Breast epithelium (tissue), 4 donors: ENCODE measurements at places on chromosomes 3 and 15. TPM values are rescaled to one million over a fixed set of nuclear protein-coding genes. Genes with fewer than 3 reads are reported as not detected.

DNA sequence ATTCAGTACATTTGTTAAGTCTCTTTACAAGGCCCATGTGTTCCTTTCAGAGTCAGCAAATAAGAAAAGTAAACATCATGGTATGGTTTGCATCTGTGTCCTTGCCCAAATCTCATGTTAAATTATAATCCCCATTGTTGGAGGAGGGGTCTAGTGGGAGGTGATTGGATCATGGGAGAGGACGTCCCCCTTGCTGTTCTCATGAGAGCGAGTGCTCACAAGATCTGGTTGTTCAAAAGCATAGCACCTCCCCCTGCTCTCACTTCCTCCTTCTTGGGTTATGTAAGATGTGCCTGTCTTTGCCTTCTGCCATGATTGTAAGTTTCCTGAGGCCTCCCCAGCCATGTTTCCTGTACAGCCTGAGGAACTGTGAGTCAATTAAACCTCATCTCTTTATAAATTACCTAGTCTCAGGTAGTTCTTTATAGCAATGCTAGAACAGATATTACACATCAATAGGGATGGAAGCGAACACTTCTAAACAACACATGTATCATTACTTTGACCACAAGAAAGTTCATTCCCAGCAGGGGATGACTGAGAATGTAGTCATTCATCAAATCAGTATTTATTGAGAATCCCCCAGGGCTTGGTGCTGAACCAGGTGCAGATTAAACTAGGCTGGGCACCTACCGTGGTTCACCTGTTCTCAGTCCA is 4.1 kb downstream of the EFCAB12 start:
- no peak overlapping the region for H3K27ac ChIP-seq
- H3K4me3 ChIP-seq, result no peak overlapping the region
- H3K4me1 ChIP-seq, result no peaks in the 10 kb centered on the region
- no peaks in the 10 kb centered on the region for H3K36me3 ChIP-seq
- no peaks in the 10 kb centered on the region for H3K27me3 ChIP-seq

DNA sequence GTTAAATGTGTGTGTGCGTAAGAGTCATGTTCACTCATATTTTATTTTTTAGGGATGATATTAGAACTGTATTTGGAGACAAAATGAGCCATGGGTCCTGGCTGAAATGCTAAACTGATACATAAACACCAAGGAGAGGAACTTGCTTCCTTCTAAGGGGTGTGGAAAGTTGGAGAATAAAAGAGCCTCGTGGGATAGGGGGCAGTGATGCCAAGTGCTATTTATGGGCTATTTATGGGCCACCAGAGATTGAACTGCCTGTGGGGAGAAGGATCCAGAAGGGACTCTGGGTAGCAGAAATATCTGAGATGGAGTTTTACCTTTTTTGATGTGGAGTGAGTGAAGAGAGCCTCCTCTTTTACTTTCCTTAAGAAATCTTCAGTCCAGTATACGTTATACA is 1.8 kb upstream of the ARNT2 start:
- no peak overlapping the region for H3K4me3 ChIP-seq
- DNase-seq, result no peak
- no peaks in the 10 kb centered on the region for H3K4me1 ChIP-seq
- no peak overlapping the region for H3K27ac ChIP-seq
- H3K36me3 ChIP-seq, result no peaks in the 10 kb centered on the region

Gene NR2E3
- 1.6 TPM for total RNA-seq

- DNase-seq, result no peak
- no peak overlapping the region for H3K27ac ChIP-seq
Observed at GRCh38 chr3:182709306-182709705, 84.0 kb upstream of the ATP11B start.

- no peak overlapping the region for H3K27ac ChIP-seq
- H3K36me3 ChIP-seq, result no peaks in the 10 kb centered on the region
- no peak overlapping the region for H3K4me3 ChIP-seq
- H3K27me3 ChIP-seq, result no peaks in the 10 kb centered on the region
- H3K4me1 ChIP-seq, result no peaks in the 10 kb centered on the region
- no peak for DNase-seq
Observed at GRCh38 chr15:89346516-89347231, 12.1 kb upstream of the POLG start.

DNA sequence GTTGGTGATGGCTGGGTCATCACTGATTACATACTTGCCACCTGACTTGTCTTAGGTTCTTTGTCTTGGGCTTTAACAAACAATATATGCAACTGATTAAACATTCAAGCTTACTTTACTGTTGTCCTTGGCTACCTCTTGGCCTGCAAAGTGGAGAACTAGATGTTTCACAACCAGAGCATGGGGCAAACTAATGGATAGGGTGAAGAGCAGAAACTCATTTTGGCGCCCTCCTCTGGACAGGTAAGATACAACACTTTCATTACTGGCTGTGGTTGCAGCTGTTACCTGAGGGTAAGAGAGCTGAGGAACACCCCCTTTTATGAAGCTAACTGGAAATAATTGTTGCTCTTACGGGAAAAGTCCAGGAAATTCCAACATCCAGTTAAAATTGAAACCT is 262.1 kb downstream of the NAALADL2 start:
- H3K36me3 ChIP-seq, result no peaks in the 10 kb centered on the region
- H3K4me1 ChIP-seq, result no peaks in the 10 kb centered on the region
- no peak overlapping the region for H3K27ac ChIP-seq
- DNase-seq, result no peak
- no peaks in the 10 kb centered on the region for H3K27me3 ChIP-seq

- H3K27ac ChIP-seq, result peak overlapping the region; percentile 30
- no peak for DNase-seq
- no peak overlapping the region for H3K4me3 ChIP-seq
- H3K36me3 ChIP-seq, result no peaks in the 10 kb centered on the region
Observed at GRCh38 chr3:25592510-25592968, 72.2 kb downstream of the TOP2B start.

DNA sequence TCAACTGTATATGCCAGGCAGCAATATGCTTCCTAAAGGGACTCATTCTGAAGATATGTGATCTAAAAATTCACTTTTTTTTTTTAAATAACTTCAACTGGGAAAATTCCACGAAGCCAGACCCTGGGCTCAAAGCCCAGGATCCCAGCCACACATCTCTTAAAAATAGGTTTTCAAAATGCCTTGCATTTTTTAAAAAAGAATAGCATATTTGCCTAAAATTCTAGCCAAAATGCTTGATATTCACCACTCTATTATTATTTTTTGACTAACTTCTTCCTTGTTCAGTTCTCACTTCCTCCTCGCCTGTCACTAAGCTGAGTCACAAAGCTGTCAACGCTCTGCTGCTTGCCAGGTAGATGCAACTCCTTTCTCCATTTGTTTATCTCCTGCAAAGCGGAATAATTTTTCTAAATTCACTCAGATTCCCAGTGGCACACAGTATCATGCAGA is 28.0 kb upstream of the VGLL4 start:
- no peak for DNase-seq
- H3K4me1 ChIP-seq, result no peaks in the 10 kb centered on the region
- H3K27ac ChIP-seq, result peak overlapping the region; percentile 58
- H3K4me3 ChIP-seq, result no peak overlapping the region
- H3K27me3 ChIP-seq, result no peaks in the 10 kb centered on the region
- H3K36me3 ChIP-seq, result no peaks in the 10 kb centered on the region

Gene LRRIQ4
- total RNA-seq, result 0.15 TPM

DNA sequence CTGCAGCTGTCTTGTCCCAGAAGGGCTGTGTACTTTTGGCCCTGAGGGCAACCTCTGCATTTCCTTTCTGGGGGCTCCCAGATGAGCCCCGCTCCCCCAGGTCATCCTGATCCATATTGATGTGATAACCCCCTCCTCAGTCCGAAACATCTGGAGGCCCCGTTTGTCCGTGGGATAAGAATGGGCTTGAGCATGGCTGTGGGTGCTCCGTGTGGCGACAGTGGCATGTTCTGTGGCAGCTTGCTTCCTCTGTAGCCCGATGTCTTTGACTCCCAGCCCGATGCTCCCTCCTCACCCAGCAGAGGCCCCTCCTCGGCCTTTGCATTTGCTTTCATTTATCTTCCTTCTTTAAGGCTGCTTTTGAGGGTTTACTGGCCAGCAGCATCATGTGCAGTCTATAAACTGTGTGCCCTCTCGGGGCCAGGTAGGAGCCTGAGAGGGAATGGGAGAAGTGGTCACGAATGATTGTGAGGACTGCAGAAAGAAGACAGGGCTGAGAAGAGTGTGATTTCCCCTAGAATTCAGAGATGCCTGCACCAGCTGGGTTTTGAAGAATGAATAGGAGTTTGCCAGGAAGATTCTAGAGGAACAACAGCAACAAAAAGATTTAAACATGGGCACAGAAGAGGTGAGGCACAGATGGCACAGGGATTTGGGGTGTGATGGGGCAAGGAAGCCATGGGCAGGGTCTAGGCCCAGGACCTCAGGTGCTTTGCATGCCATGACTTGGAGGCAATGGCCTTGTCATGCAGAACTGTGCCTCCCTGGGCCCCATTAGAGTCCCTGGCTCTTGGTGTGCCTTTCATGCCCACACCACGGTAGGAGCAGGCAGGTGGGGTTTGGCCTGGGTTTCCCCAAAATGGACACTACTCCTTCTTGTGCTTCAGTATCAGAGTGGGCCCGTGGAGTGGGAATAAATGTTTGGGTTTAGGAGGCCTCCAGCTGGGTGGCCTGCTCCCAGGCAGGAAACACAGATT is 34.2 kb downstream of the APBA2 start:
- H3K27me3 ChIP-seq, result no peaks in the 10 kb centered on the region
- H3K27ac ChIP-seq, result no peak overlapping the region
- H3K36me3 ChIP-seq, result no peaks in the 10 kb centered on the region
- no peak overlapping the region for H3K4me3 ChIP-seq
- no peak for DNase-seq

- no peaks in the 10 kb centered on the region for H3K27me3 ChIP-seq
- no peak for DNase-seq
- H3K27ac ChIP-seq, result no peak overlapping the region
- H3K36me3 ChIP-seq, result no peaks in the 10 kb centered on the region
- no peaks in the 10 kb centered on the region for H3K4me1 ChIP-seq
Observed at GRCh38 chr3:81776643-81777042, 15.2 kb upstream of the GBE1 start.

GRCh38 chr3:112561484-112561733 is 353 bp downstream of the ATG3 start:
- H3K27me3 ChIP-seq, result no peaks in the 10 kb centered on the region
- H3K36me3 ChIP-seq, result no peaks in the 10 kb centered on the region
- H3K4me1 ChIP-seq, result peaks cover 14% of the 10 kb centered on the region
- H3K27ac ChIP-seq, result peak overlapping the region; percentile 94
- no peak for DNase-seq

Gene FSIP1
- total RNA-seq, result 16.2 TPM

DNA sequence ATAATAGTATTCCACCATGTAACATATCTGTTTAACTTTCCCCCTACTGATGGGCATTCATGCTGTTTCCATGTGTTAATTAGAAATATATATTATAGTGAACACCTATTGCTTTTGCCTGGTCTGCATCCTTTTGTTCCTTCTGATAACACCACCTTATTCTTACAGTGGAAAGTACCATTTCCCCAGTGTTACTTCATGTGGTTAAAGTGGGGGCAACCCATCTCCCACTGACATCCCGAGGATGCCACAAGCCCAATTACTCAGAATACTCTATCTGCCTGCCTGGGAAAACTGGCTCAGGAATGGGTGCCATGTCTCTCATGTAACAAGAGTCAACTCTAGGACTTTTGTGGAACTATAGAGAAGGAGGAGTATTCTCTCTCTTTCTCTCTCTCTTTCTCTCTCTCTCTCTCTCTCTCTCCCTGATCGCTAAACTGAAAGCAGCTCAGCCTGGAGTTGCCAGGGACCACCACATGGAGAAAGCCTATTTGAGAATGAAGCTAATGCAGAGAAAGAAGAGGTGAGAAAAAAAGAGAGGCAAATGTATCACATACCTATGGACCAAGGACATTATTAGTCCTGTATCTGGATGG is 66.4 kb upstream of the PPIB start:
- no peak overlapping the region for H3K4me3 ChIP-seq

DNA sequence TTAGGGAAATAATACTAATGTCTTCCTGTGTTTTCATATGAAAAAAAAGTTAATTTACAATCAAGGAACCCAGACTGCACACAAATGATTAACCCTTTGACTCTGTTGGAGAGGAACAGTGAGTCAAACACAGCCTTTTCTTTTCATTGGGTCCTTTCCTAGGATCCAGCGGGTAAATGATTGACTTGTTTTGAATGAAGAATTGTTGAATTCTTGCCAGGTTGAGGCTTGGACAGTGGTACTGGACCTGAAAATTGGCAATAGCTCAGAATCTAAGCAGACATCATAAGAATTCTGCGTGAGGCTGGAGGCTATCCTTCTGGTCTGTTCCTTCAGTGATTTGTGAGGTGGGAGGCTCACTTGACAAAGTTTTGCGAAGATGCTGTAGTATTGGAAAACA is 143.0 kb downstream of the RYR3 start:
- no peaks in the 10 kb centered on the region for H3K4me1 ChIP-seq
- H3K27me3 ChIP-seq, result no peaks in the 10 kb centered on the region
- no peaks in the 10 kb centered on the region for H3K36me3 ChIP-seq
- no peak for DNase-seq
- no peak overlapping the region for H3K27ac ChIP-seq
